ENCODE measurements at places on chromosomes 12 and 14.
A peak's percentile ranks its signal among the peaks of the same experiment; 100 is the strongest.

DNA sequence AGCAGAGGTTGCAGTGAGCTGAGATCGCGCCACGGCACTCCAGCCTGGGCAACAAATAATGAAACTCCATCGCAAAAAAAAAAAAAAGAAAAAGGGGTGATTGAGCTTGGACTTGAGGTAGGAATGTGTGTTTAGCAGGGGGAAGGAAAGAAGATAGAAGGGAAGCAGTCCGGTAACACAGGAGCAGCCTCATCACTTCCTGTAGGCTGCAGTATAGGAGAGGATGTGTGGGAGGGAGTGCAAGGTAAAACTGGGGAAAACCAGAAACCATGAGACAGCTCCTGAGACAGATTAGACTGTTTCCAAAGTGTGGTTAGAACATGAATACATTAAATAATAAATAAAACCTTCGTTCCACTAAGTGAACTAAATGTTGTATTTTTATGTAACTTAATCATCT is 49.2 kb downstream of the FGD4 start:
- no peak for DNase-seq

GRCh38 chr14:100721568-100721967 is 5.1 kb upstream of the DLK1 start:
- no peak for DNase-seq

GRCh38 chr14:45486599-45486998 is 233.6 kb upstream of the MIS18BP1 start:
- no peak for DNase-seq

DNA sequence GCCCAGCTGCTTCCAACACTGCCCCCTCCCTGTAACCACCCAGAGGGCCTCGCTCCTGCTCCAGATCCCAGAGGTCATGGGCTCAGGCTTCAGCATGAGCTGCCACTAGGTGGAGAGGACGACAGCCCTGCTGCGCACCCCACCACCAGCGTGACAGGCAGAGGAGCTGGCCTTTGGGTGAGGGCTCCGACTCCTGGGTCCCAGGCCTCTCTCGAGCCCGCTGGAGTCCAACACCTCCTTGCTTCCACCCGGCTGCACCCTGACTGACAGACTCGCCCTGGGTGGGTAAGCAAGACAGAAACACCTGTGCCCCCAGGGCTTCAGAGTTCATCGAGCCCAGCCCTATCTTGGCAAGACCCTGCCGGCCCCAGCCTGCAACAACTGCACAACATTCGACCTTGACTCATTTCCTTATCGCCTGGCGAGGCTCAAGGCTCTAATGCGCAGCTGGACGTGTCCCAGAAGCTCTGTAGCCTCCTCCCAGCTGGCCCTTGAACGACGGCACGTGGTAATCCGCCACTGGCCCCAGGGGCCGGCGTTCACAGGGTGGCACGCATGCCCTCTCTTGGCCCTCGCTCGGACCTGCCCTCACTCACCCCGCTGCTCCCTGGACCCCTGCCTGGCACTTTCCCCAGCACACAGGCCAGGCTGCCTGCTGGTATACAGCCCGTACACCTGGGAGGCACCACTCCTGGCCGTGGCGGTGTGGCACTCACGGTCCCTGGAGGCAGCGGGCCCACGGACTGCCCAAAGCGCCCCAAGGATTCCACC is 28.0 kb downstream of the VPS37B start:
- DNase-seq, result peak; percentile 75

DNA sequence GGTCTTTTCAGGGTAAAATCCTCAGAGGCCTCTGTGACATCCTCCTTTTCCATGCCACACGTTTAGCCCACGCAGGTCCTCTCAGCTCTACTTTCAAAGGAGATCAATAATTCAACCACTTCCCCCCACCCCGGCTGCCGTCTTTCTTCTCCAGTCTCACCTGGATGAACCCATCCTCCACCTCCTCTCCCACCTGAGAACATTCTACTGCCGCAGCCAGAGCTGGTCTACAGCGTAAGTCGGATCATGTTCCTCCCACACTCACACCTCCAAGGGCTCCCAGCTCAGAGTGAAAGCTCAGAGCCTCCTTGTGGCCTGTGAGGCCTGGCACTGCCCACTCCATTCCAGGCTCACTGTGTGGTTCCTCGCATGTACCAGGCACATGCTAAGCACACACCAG is 246.6 kb downstream of the CHST11 start:
- DNase-seq, result no peak

DNA sequence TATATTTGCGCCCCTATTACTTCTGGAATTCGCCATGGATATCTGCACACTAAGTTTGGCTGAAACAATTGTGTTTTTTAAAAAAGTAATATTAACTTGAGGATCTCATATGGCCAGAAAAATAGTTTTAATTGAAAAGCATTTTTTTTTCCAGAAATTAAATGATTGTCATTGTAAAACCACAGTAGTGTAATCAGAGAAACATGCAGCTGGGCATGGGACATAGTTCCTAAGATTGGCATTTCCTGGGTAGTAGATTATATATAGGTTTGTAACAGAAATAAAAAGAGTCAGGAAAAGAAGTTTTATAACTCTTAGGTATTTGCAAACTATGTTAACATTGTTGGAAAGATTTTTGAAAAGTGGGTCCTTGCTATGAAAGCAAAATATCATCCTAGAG is 17.6 kb downstream of the SSPN start:
- DNase-seq, result no peak

GRCh38 chr12:47881826-47882427 is 22.9 kb downstream of the VDR start:
- DNase-seq, result no peak

GRCh38 chr12:127270193-127270592 is 996.8 kb upstream of the TMEM132C start:
- DNase-seq, result no peak

DNA sequence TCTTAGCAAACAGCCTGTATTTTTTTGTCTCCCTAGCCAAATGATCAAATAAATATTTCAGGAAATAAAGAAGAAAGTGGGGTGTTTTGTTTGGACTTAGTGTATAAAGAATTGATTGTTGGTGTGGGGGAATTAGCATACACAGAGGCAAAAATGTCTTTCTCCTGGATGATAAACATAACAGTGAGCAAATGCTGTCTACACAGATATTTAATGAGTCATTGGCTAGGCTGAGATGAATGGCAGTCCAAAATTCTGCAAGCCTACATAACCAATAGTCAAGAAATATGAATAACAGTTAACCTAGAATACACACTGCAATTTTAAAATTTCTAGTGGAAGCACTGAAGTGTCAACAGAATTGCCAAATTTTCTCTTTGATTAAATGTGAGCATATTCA is 35.8 kb downstream of the MYF5 start:
- DNase-seq, result no peak

- peak; percentile 85 for DNase-seq
Observed at GRCh38 chr12:52156757-52157565, 34.9 kb downstream of the KRT80 start.

GRCh38 chr14:56295743-56296142 is 177.5 kb downstream of the PELI2 start:
- no peak for DNase-seq

GRCh38 chr12:53259891-53260290 is 8.2 kb upstream of the ESPL1 start:
- DNase-seq, result no peak

GRCh38 chr14:78103271-78103670 is 66.9 kb upstream of the NRXN3 start:
- no peak for DNase-seq

Data from iPS-NIHi11 (cell line).